ENCODE measurements at places on chromosomes 11 and 22. TPM values are rescaled to one million over a fixed set of nuclear protein-coding genes. Genes with fewer than 3 reads are reported as not detected.

CATSPER1 gene
- 1.4 TPM for total RNA-seq

MPST gene
- total RNA-seq = 38.3 TPM

TXNRD2 gene
- 42.5 TPM for total RNA-seq

IL17REL gene
- not detected for total RNA-seq

LGR4 gene
- 16.5 TPM for total RNA-seq

C11orf16 gene
- total RNA-seq = not detected

All from SJSA1 (cell line).